ENCODE measurements at places on chromosomes 7 and 10.

DNA sequence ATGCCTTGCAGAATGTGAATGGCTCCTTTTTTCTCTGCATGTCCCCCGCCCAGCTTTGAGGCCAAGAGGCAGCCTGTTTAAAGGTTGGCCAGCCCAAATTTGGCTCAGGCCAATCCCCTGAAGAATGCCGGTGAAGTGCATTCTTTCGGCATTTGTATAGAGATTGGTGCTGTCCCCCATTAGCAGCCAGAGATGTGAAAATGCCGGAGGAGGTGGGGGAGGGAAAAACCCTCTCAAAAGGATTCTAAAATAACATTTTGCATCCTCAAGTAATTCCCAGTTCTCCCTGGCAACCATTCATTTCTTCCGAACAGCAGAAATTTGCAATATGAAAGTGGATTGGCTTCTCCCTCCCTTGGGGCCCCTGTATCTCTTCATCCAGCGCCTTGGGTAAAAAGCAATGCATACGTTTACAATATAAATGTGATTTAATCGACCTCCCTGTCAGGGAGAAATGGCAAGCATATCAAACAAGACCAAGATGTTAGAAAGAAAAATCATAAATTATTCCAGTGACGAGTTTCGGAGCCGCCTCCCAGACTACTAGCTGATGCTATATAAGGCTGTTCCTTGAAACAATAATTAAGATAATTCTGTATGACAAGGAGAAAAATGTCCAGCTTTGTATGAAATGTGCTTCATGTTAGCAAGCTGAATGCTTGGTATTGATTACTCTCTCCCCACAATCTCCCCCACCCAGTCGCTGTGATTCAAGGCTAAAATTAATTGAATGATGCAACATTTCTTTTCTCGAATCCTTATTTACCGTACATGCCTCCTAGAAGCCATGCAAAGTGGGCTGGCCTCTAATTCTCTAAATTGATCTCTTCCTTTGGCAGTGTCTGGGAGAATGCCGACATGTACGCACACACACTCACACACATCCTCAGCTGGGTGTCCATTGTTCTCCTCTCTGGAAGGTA lies 323.7 kb downstream of the RPS24 start:
- no peak for DNase-seq

DNA sequence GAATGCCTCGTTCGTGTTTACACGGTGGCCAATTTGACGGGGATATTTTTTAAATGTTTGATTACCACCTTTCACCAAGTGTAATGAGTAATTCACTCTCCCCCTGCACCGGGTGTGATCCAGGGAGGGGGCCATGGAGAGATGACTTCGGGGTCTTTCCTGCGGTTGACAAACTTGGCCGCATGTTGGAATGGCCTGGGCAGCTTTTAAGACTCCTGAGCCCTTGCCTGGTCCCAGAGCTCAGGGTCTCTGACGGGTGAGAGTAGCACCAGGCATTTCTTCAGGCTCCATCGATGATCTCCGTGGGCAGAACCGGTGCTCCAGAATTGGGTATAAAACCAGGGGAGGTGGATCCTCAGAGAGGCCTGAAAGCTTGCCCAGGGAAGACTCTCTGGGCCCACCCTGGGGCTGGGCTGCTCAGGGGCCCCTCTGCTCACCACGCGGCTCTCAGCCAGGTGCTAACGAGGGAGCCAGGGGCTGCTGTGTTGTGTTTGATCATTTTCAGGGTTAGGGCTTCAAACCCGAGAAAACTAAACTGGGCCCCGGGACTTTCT lies 882 bp downstream of the ZNF282 start:
- DNase-seq, result peak; percentile 68

DNA sequence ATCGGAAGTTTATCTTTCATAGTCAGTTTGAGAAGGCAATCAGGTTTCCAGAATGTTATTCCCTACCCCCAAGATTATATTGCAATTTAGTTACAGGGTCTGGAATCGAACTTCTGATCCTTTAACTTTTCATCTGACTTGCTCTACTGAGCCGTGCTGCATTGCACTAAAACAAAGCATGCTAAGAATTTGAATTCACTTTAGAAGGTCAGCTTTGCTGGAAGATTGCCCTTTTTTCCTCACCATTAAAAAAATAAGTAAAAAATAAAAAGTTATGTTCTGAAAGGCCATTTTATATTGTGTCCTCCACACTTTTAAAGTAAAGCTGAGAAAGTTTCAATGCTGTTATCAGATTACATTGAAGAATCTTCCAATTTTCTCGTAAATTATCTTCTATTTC lies 388.8 kb upstream of the PHF14 start:
- no peak for DNase-seq

DNA sequence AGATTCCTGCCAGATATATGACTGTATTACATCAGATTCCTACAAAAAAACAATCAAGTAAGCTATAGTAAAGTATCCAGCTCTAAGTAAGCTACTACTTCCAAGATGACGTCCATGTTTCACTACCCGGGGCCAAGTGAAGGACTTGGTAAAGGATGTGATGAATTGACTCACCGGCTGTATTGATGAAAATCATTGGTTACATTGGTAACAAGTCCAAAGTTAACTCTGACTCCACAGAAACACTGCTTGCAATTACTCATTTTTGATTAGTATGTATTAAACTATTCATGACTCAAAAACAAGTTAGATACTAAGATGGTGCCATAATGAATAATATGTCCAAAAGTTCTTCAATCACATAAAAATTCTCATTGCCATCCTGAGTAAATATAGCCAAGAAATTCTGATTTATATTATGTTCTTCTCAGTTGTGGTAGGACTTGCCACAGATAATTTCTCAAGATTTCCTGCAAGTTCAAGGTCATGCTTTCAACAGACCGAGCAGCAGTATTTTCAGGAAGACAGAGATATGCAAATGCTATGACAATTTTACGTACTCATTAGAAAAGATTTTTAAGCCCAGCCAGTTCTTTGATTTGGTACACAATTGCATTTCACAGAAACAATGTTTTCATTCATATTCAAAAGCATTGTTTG lies 12.6 kb upstream of the DNAJC1 start:
- no peak for DNase-seq

GRCh38 chr10:47361293-47361692 lies 13.1 kb downstream of the RBP3 start:
- DNase-seq, result peak; percentile 65

GRCh38 chr10:110858297-110858934 lies 13.3 kb upstream of the PDCD4 start:
- peak; percentile 94 for DNase-seq

GRCh38 chr10:32953277-32953927 lies 4.6 kb downstream of the ITGB1 start:
- no peak for DNase-seq

- no peak for DNase-seq
Observed at GRCh38 chr10:123972481-123973401, 81.1 kb upstream of the CPXM2 start.

DNA sequence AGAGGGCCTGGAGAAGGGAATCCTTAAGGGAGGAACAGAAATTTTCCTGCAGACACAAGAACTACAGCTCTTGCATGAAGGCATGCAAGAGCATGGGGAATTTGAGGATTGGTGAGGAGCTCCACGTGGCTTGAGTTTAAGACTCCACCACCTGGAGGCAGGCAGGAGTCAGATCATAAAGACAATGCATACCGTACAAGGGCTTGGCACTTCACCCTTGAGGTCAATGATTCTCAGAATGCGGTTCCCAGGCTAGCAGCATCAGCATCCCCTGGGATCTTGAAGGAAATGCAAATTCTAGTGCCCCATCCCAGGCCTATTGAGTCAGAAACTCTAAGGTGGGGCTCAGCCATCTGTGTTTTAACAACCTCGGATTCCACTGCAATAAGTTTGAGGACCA lies 143.8 kb downstream of the C7orf25 start:
- no peak for DNase-seq

- no peak for DNase-seq
Observed at GRCh38 chr10:77507291-77507880, 130.2 kb downstream of the KCNMA1 start.

DNA sequence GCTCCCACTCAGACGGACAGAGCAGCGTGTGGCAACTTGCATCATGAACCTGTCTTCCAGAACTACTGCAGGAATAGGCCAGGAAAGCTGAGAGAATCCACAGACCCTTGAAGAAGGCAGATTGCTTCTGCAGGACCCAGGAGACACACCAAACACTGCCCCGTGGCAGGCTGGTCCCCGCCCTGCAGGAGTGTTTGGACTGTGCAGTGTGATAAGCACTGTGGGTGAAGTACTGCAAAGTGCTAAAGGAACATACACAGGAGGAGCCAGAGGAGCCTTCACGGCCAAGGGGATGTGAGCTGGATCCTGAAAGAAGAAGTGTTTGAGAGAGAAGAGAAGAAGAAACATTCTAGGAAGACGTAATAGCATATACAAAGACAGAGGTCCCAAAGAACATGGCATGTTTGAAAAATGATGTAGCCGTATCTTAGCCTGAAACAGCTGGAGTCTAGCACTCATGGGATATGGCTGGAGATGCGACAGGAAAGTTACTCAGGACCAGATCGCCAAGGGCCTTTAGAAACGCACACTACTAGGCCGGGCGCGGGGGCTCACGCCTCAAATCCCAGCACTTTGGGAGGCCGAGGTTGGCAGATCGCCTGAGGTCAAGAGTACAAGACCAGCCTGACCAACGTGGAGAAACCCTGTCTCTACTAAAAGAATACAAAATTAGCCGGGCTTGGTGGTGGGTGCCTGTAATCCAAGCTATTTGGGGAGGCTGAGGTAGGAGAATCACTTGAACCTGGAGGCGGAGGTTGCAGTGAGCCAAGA lies 96.9 kb upstream of the RHEB start:
- no peak for DNase-seq

DNA sequence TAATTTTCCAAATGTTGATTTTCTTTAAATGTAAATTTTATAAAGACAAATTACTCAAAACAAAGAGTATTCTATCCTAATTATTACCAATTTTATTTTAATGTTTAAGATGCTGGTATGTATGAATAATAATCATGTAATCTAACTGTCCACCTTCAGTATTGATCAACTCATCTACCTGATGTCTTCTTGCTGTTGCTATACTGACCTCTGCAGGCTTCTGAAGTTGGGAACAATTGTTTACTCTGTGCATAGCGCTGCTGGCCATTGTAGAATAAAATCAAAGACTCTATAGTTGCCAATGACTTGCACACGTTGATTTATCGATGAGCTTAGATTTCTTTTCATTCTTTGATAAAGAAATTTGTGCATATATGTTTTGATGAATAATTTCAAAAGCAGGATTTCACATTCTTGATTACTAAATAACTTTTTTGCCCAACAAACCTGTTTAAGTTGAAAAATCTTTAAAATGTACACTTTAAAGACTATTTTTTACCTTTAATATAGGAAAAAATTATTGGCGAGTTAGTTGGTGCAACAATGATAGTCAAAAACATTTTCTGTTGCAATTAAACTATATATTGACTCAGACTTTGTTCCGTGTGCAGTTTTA lies 282.3 kb downstream of the TFEC start:
- no peak for DNase-seq

GRCh38 chr10:60870416-60870728 lies 73.6 kb downstream of the RHOBTB1 start:
- no peak for DNase-seq

DNA sequence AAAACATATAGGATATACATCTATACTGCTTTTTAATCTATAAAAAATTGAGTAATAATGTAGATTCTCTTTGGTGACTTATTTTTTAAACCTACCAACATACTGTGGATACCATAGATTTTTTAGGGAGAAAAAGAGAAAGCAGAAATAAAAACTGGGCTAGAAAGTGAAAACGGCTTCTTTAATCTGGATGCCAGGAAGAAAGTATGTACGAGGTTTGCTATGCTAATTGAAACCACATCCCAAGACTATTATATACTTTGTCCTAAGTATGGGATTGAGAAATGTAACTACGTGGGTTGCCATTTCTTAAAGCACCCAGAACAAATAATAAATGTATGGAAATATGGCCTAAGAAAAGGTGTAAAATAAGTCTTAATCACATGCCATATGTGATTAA lies 129.0 kb upstream of the NFE2L3 start:
- DNase-seq, result no peak

- DNase-seq, result no peak
Observed at GRCh38 chr10:100748231-100749058, 3.1 kb downstream of the PAX2 start.

- no peak for DNase-seq
Observed at GRCh38 chr10:116670706-116671105, 50.0 kb downstream of the PNLIPRP2 start.

DNA sequence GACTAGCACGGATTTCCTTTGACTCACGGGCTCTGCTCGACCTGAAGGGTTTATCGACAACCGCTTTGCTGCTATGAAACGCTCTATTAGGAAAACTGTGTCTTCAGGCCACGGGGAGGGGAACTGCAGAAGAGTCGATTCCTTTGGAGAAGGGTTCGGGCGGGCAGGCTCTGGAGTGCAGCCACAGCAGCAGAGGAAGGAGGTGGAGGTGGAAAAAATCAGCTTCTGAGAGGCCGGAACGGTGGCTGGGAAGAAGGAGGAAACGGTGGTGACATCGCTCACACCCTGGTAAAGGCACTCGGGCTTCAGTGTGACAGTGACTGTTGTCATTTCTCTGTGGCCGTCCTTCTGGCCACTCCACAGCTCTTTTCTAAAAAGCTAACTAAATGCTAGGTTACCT lies 64.6 kb upstream of the MGMT start:
- no peak for DNase-seq

- no peak for DNase-seq
Observed at GRCh38 chr10:14587540-14588083, 187.1 kb downstream of the FAM107B start.

DNA sequence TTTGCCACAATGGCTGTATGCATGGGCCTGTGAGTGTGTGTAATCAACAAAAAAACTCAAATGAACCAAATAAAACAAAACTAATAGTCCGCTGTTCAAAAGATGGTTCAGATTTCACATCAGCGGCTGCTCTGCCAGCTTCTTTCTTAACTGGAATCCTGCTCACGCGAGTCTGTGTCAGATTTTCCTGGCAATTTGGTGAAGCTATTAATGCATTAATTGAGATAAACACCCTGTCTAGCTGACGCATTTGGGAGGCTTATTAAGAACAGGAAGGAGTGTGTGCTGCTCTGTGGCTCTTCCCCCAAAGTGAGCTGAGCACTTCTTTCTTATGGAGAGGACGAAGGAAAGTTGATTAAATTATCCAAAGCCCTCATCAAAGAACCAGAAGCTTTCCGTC lies 336.6 kb upstream of the MKI67 start:
- DNase-seq, result no peak

- no peak for DNase-seq
Observed at GRCh38 chr7:143514995-143515735, 37.5 kb downstream of the TAS2R41 start.

- no peak for DNase-seq
Observed at GRCh38 chr10:23253780-23254179, 61.7 kb downstream of the PTF1A start.

Data from erythroblast (primary cell).